Stimulated activated CD8-positive, alpha-beta memory T cell treated with anti-CD3 and anti-CD28 coated beads, Interleukin-4, amount 100 ng/mL, for 1 hour (primary cell): ENCODE measurements at places on chromosomes 12 and 14.

DNA sequence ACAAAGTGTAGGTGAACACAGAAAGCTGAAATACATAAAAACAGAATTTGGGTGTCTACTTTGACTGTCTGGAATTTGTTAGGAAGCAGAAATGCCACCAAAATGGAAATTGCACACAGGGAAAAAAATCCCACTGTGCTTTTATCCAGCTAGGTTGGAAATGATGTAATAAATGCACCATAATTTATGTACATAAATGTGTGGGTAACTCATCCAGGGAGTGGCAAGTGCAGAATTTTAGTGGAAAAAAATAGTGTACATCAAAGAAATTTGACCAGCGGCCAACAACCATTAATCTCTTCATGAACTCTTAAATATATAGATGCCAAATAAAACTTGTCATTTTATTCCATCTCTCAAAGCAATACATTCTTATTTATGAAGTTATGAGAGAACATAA, 105.6 kb downstream of the LLPH start:
- DNase-seq: no peak

DNA sequence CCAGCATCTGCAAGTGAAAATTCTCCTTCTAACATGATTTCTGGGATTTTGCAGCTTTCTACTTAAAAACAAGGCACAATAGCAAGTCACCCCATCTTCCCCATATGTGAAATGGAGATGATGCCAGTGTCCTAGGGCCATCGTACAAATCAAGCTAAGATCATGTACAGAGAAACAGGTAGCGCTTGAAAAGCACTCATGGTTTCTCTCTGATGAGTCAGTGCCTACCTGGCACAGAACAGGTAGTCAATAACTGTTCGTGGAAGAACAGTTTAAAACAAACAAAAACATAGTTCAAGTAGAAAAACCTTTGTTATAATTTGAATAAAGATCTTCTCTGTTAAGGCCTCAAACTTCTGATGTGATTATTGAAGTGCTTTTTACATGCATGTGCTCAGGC, 46.9 kb downstream of the RAD52 start:
- no peak for DNase-seq

DNA sequence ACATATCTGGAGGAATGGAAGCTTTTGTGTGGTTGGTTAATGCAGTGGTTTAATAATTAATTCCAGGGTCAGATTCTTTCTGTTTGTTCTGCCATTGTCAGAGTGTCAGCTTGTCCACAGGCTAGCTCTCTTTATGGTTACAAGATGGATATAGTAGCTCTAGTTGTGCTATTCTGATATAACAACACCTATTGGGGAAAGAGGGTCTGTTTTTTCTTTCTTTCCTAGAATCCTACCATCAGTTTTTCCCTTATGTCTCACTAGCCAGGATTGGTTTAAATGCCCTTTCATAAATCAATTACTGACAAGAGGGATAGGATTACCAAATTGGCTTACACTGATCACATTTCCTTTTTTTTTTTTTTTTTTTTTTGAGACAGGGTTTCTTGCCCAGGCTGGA, 27.8 kb downstream of the CNOT2 start:
- no peak for DNase-seq

- DNase-seq: no peak
Measured at GRCh38 chr12:123983822-123984485, 10.9 kb downstream of the ZNF664 start.

- DNase-seq: no peak
Measured at GRCh38 chr12:98275131-98275475, 240.3 kb upstream of the TMPO start.

DNA sequence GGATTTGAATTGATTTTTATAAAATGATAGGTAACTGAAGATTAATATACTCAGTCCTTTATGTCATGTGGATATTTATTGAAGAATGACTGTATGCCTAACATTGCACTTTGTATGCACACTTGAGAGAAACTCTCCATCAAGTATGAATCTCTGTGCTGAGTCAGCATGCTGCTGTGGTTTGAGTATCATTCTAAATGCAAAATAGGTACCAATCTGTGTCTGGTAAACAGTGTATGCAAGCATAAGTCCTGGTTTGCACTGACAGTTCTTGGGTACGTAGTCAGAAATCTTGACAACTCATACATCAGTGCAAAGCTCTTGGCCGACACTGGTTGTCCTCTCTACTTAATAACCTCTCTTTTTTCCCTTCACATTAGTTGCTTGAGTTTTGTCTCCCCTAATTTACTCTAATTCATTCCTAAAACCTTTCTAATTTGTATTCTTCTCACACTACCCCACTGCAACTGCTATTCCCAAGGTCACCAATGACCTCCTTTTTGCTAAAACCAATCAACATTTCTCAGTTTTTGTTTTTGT, 21.8 kb downstream of the MGAT4C start:
- no peak for DNase-seq

GRCh38 chr12:18160901-18161300, 70.9 kb upstream of the RERGL start:
- DNase-seq: no peak

DNA sequence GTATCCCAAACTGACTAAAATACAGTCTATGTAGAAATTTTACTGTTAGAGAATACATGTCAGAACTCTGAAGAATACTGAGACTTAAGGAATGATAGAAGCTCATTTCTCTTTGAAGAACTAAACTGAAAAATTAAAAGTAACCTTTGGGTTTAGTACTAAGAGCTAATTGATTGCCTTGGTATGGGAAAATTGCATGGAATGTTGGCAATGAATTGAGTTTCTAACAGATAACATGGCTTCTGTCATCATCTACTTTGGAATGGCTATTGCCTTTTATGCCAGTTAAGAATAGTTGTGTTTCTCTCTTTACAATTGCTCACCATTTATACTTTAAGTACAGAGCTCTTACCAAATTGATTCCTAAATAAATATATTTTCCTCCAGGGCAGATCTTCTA, 308.8 kb upstream of the SYT1 start:
- no peak for DNase-seq

DNA sequence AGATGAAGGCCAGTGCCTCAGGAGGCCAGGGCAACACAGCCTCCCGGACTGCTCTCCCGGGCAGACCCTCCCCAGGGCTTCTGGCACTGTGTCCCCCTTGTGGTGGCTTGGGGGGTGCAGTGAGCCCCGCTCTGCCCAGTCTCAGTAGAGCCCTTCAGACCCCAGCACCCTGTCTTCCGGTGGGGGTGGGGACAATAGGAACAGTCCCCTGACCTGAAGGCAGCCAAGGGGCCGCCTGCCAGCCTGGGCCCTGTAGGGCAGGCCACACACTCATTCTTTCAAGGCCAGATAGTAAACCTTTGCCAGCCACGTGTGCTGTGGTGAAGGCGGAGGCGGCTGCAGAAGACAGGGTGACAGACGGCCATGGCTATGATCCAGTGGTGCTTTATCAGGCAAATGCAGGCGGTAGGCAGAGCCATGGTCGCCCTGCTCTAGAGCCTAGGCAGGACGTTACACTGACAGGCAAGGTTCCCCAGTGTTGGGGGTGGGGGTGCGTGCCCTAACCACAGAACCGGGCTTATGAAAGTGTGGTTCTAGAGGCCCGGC, 15.0 kb downstream of the ZFYVE21 start:
- DNase-seq: no peak

DNA sequence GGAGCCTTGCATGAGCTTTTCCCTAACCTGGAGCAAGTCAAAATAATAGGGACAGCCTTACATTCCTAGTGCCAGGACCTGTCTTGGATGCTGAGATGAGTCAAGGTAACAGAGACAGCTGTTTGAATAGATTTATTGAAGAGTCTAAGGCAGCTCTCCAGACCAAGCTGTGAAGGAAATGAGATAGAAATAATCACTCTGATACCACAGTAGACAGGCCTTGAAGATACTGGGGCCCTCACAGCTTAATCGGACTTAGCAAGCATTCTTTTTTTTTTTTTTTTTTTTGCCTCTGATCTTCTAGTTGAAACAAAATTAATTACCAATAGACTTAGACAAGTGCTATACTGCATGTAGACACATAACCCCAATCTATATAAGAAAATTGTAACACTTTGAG, 3.1 kb upstream of the RNASE9 start:
- DNase-seq: no peak

DNA sequence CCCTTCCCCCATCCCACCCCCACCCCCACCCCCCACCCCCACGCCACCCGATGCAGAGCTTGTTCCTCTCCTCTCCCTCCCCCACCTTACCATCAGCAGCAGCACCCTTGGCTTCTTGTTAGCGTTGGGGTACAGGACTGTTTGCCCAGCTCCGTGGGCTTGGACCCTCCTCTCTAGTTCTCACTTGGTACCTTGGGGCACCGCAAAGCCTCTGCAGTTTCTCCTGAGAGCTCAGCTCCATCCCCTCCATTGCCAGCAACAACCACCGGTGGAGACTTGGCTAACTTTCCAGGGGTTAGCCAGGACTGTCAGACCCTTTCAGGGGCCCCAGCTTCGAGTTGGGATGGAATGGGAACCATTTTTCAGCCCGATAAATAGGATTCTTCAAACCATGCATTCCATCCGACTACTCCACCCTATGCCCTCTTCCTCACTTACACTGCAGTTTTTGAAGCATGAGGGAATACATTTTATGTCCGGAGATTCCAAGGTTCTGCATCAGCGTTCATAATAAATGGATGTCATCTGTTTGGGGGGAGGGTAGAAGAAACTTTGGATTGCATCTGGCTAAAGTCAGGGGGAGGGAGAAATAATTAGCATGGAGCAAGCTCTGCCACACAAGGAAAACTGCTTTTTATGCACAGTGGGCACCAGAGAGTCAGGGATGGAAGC, 1.1 kb downstream of the SCN8A start:
- DNase-seq: no peak

GRCh38 chr12:109703684-109704083, 9.9 kb upstream of the FAM222A start:
- DNase-seq: no peak

DNA sequence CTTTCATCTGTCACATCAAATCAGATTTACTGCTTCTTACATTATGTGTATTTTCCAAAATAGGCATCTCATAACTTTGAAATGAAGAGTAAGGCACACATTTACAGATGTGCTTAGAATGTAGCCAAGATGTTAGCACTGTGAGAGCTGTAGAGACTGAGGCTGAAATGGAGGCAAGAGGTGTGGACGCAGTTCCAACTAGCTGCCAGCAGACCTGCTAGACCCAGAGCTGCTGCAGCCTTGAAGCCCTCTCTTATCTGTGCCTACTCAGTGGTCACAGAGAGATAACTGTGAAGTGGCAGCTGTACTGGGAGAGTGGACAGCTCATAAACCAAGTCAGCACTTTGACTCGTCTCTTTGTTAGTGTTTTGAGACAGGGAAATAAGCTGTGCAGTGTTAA, 470.9 kb downstream of the CCER1 start:
- no peak for DNase-seq

GRCh38 chr14:30260833-30261607, 297.9 kb upstream of the G2E3 start:
- DNase-seq: no peak

DNA sequence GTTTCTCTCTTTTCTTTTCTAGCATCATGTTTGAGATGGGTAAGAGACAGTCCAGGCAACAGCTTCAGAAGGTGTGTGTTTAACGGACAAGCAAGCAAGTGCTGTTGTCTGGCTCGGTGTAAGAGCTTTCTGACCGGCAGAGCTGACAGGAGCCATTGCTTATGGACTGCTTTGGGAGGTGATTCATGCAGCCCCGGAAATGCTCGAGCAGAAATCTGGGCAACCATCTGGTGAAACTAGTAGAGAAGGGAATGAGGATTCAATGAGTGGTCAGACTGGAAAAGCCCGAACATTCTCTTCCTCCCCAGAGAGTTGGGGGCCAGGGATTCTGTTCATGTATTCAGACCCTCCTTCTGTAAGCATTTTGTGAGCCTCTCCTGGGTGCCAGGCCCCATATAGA, 24.4 kb downstream of the TUNAR start:
- no peak for DNase-seq

DNA sequence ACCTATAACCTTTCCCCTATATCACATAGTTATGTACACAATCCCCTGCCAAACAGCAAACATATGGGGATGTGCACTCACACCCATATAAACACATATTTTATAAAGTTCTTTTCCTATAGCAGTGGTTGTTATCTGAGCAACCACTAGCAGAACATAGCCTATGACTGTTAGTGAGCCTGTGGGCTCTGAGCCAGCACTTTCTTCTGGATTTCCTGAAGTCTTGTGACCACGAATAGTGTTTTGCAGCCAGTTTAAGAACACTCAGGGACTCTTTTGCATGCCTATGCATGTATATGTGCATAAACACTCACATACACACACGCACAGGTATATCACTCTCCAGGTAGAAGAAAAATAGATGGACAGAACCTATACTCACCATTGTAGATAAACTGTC, 17.1 kb downstream of the TESPA1 start:
- no peak for DNase-seq

- DNase-seq: no peak
Measured at GRCh38 chr12:113238309-113238708, 17.0 kb downstream of the TPCN1 start.

GRCh38 chr14:22521449-22522239, 67.4 kb downstream of the DAD1 start:
- no peak for DNase-seq

GRCh38 chr12:66863276-66863675, 184.4 kb upstream of the GRIP1 start:
- DNase-seq: no peak

DNA sequence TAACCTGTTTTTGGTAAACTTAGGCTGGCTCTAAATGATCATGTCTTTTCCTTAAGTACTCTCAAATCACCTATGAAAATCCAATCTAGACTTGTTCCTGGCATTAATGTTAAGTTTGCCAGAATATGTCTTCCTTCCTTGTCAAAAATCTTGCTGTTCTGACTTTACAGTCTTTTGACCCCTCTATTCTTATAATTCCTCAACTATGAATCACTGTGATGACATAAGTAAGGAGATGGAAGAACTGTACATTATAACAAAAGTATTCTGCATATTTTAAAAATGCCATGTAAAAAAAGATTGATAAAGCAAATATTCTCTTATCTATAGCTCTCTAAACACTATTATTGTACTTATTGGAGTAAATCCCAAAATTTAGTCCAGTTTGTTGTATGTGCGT, 51.4 kb upstream of the BAZ1A start:
- DNase-seq: no peak

GRCh38 chr12:89960607-89961394, 252.2 kb upstream of the ATP2B1 start:
- no peak for DNase-seq

DNA sequence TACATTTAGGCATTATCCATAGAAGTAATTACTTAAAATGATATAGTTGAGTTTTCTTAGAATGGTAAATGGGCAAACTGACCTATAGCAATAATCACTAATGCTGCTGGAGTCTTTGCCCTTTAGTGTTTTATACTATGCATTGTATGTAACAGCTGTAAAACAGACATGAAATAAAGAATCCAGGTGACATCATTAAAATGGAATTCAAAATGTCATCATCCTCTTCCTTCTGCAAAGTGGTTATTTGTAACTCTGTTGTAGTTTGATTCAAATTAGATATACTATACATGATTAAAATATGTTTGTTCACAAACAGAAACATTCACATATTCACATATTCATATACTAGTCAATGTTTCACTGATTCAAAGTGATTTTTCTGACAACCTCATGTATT, 598.8 kb downstream of the SLC16A7 start:
- no peak for DNase-seq

- no peak for DNase-seq
Measured at GRCh38 chr14:51939755-51940301, 49.5 kb upstream of the RTRAF start.
